ENCODE measurements at places on chromosomes 7 and 10.

DNA sequence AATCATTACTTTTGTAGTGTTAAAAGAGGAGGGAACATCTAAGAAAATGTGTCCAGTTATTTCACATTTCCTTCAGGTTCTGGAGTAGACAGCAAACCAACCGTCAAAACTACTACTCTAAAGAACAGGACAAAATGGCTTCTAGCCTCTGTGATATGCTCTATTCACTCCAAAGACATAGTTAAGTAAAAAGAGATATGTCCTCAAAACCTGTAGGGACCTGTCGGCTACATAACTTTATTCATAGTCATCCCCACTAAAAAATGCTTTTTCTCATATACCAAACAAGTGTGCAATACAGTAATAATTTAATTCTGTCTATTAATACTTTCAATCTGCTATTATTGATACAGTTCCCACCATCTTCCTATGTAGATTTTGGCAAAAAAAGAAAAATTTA is 642.8 kb upstream of the LRRTM3 start:
- DNase-seq, result no peak

DNA sequence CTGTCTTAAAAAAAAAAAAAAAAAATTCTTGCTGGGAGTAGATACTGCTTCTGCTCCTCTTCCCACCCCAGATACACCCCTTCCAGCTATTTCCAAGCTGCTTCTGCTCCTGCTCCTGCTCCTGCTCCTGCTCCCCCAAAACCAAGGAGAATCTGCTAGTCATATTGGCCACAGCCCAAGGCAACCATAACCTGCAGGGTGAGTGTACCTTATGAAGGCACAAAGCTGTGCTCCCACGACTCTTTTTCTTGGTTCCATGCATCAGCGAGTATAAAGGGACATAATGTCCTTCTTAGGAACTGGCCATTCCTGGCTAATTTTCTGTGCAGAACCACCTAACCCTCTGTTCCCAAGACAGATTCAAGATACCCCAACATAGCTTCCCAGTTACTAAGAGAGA is 129.5 kb upstream of the CDK1 start:
- DNase-seq, result no peak

DNA sequence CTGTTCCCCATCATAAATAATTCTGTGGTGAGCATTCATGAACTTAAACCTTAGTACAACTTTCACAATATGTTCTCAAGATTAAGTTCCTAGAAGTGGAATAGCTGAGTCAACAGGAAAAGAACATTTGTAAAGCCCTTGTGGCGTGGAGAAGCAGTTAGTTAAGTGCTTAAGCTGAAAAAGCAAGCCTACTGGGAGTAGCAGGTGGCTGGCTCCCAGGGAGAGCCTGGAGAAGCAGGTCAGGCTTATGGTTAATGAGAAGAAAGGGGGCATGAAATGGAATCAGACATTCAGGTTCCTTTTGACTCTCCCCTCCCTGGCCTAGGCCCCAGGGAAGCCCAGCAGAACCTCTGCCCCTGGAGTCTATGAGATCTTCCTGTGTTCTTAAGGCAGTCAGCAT is 35.3 kb downstream of the VSTM4 start:
- no peak for DNase-seq

DNA sequence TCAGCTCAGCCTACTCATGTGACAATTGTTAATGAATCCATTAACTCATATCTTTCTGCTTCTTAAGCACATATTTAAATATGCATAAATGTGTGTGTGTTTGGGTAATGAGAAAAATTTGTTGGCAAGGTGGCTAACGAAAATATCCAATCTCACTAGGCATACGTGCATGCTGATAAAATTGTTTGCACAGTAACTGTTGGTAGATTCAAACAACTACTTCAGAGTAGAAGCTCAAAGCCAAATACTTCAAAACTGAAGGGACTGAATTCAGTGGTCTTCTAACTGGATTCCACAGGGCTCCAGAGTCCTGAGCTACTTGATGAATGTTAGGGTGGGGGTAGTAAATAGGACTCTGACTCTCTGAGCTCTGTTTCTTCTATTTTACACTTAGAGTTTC is 757.0 kb downstream of the GRM8 start:
- DNase-seq, result no peak

GRCh38 chr10:24118246-24118645 is 90.7 kb upstream of the KIAA1217 start:
- peak; percentile 59 for DNase-seq

- no peak for DNase-seq
Observed at GRCh38 chr7:131443496-131443895, 112.9 kb downstream of the PODXL start.

DNA sequence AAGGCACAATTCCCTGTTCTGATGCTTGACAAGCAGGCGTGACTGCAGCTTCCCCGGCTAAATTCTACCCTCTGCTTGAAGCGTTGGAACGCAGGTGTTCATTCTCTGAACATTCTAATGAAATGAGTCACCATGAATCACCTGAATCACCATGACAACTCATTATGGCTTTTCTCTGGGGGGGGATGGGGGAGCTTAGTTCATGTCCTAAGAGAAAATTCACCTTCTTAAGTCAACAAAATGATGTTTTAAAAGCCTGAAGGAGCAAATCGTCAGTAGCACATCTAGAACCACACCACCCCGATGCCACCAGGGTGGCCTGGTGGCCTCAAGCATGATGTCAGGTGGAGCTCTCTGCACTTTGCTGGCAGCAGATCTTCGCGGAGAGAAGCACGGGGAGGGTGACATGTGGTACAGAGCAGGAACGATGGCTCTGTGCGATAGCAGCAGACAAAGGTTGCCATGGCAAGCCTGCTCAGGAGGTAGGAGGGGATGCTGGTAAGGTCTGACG is 33.7 kb downstream of the DDC start:
- DNase-seq, result peak; percentile 2

DNA sequence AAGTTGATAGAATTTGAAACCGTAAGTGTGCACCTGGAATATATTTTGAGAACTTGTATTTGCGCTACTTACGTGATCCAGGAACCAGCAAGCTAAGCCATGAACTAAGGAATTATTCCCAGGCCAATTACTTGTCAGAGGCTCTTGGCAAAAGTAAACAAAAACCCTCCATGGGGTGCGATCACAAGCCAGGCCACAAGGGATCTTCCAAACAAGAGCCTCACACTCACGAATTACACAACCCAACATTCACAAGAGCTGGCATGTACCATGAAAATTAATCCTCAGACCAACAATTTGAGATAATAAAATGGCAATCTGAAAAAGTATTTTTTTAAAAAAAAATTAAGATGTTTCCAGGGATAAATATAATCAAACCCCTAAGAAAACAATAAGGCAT is 467.0 kb upstream of the AKR1E2 start:
- DNase-seq, result no peak

DNA sequence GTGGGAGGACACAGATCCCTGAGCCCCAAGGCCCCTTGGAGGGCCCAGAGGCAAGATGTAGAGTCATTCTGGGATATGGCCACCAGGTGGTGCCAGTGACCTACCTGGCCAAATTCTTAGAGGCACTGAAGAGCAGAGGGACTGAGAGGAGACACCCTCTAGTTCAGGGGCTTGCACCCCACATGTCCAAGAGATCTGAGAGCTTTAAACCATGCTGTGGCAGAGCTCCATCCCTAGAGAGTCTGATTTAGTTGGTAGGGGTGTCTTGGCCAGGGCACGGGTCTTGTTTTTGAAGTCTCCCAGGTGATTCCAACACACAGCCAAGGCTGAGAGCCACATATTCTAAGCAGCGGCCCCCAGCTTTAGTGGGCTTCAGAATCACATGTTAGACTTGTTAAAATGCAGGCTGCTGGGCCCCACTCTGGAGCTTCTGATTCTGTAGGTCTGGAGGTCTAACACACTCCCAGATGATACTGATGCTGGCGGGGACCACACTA is 52.5 kb downstream of the PRF1 start:
- DNase-seq, result peak; percentile 57

DNA sequence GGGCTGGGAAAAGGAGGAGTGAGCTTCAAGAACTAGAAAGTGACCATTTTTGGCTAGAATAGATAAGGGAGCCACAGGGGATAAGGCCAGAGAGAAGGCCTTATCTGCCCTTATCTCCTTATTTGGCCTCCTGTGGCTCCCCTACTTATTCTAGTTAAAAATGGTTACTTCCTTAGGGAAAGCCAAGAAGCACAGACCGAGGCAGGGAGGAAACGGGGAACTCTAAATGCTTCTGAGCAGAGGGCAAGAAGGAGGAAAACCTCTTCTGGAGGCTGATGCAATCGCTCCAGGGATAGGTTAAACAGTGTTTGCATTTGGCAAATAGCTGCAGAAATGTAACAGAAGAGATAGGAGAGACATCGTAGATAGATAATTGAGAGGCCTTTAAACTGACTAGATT is 18.6 kb downstream of the NRP1 start:
- no peak for DNase-seq

DNA sequence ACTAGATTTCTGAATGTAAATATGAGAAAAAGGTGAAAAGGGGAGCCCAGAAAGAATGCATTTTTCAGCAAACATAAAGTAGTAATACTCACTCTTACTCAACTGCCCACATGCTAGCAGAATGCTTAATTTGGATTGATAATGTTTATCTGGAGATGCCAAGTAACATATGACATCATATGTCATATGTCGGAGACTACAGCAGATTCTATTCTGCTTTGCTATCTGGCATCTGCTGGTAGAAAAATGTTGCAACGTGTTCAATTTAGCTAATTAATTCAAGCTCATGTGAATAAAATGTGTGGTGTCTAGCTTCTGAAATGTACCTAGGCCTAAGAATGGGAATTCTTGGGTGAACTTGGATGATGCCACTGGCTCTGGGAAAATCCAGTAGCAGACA is 4.5 kb downstream of the BBIP1 start:
- DNase-seq, result no peak

- no peak for DNase-seq
Observed at GRCh38 chr10:79984851-79985250, 35.9 kb upstream of the SFTPD start.

- DNase-seq, result no peak
Observed at GRCh38 chr10:89588671-89589070, 53.3 kb upstream of the SLC16A12 start.

GRCh38 chr10:78688901-78689583 is 379.7 kb upstream of the ZMIZ1 start:
- DNase-seq, result peak; percentile 71

DNA sequence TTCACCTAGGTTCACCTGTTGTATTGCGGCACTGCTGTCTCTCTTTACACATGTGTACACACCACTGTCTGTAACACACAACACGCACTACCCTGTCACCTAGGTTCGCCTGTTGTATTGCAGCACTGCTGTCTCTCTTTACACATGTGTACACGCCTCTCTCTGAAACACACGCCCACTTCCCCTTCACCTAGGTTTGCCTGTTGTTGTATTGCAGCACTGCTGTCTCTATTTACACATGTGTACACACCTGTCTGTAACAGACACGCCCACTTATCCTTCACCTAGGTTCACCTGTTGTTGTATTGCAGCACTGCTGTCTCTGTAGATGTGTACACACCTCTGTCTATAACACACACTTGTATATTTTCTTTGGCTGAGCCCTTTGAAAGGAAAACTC is 51.5 kb downstream of the WDR37 start:
- no peak for DNase-seq

DNA sequence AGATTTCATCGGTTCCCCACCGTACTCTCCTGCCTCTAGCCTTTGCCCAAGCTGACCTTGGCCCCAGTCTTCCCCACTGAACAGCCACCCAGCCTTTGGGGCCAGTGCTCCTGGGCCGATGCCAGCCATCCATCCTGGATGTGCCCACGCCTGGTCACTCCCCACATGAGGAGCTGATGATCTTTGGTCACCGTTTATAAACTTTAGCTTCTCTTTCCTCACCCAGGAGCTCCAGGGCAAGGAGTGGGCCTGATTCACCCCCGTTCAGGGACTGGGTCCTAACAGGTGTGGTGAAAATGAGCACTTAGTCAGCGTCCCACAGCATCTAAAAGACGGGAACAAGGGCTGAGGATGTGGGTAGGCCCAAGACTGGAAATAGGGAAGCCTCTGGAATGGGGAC is 22.9 kb downstream of the GTF2IRD1 start:
- no peak for DNase-seq

DNA sequence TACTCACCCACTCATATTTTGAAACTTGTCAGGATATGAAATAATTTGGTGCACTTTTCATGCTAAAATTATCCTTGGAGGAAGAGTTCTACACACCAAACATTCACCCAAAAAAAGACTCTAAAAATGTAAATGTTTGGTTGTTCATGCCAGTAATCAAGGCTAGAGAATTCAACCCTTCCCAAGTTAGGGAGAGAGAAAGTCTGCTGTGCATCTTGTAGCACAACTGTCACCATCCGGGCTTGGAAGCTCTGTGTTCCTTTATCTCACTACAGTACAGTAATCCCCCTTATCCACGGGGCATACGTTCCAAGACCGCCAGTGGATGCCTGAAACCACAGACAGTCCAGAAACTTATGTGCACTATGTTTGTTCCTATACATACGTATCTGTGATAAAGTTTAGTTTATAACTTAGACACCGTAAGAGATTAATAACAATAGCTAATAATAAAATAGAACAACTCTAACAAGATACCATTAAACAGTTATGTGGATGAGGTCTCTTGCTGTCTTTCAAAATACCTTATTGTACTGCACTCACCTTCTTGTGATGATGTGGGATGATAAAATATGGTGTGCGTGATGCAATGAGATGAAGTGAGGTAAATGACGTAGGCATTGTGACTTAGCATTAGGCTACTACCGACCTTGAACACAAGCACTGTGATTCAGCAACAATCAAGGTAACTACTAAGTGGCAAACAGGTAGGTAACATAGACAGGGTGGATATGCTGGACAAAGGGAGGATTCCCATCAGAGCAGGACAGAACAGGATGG is 24.6 kb upstream of the HECTD2 start:
- no peak for DNase-seq

- DNase-seq, result no peak
Observed at GRCh38 chr7:261341-262250, 28.4 kb upstream of the FOXL3 start.

- DNase-seq, result no peak
Observed at GRCh38 chr10:94122211-94122610, 128.5 kb downstream of the PLCE1 start.

- DNase-seq, result no peak
Observed at GRCh38 chr10:34288634-34289033, 526.5 kb downstream of the PARD3 start.

GRCh38 chr10:34523017-34523767 is 291.9 kb downstream of the PARD3 start:
- no peak for DNase-seq

GRCh38 chr7:23205909-23206767 is 24.3 kb downstream of the NUP42 start:
- peak; percentile 25 for DNase-seq

DNA sequence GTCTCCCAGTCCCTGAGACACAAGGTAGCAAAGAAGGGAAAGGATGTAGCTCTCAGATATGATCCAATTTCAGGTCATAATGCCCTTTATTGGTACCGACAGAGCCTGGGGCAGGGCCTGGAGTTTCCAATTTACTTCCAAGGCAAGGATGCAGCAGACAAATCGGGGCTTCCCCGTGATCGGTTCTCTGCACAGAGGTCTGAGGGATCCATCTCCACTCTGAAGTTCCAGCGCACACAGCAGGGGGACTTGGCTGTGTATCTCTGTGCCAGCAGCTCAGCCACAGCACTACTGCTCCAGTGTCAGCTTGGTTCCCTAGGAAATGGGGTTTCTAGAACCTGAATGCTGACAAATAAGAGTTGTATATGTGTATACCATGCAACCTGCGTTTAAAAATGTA is 74.6 kb upstream of the PRSS58 start:
- no peak for DNase-seq

GRCh38 chr10:125144693-125145623 is 15.4 kb downstream of the CTBP2 start:
- no peak for DNase-seq
